ENCODE measurements at places on chromosomes 7 and 10. TPM values are rescaled to one million over a fixed set of nuclear protein-coding genes. Genes with fewer than 3 reads are reported as not detected.
A peak's percentile ranks its signal among the peaks of the same experiment; 100 is the strongest.

Gene OR2A42
- total RNA-seq: 0.14 TPM

Gene CYP3A7
- not detected for total RNA-seq

Gene MAGI2
- 17.9 TPM for total RNA-seq

Gene SPDYE2
- total RNA-seq: not detected

Gene CLRN3
- not detected for total RNA-seq

Gene HYAL4
- total RNA-seq: not detected

Gene GAD2
- total RNA-seq: not detected

Gene PPP1R17
- not detected for total RNA-seq

Gene SEMA3D
- total RNA-seq: 19.8 TPM

Gene GBX1
- total RNA-seq: not detected

Gene RHEB
- 119 TPM for total RNA-seq

GRCh38 chr7:33760834-33761233, 144.5 kb upstream of the BMPER start:
- no peak for DNase-seq

GRCh38 chr10:128149267-128150014, 23.2 kb upstream of the MKI67 start:
- DNase-seq: peak; percentile 76

DNA sequence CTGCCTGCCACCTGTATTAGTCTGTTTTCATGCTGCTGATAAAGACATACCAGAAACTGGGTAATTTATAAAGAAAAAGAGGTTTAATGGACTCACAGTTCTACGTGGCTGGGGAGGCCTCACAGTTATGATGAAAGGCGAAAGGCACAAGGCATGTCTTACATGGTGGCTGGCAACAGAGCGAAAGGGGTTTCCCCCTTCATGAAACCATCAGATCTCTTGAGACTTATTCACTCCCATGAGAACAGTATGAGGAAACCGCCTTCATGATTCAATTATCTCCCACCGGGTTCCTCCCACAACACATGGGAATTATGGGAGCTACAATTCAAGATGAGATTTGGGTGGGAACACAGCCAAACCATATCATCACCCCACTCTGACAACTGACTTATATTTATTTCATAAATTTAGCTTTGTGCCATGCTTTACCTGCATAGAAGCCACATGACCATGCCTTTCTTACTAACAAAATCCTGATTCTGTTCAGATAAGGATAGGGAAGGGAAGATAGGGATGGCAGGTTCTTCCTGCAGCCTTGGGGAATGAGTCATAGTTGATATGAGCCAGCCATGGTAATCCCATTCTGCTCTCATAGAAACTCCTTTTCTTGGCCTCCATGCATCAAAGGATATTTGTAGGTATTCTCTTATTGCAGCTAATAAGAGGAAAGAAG, 191.3 kb upstream of the AGK start:
- DNase-seq: no peak

DNA sequence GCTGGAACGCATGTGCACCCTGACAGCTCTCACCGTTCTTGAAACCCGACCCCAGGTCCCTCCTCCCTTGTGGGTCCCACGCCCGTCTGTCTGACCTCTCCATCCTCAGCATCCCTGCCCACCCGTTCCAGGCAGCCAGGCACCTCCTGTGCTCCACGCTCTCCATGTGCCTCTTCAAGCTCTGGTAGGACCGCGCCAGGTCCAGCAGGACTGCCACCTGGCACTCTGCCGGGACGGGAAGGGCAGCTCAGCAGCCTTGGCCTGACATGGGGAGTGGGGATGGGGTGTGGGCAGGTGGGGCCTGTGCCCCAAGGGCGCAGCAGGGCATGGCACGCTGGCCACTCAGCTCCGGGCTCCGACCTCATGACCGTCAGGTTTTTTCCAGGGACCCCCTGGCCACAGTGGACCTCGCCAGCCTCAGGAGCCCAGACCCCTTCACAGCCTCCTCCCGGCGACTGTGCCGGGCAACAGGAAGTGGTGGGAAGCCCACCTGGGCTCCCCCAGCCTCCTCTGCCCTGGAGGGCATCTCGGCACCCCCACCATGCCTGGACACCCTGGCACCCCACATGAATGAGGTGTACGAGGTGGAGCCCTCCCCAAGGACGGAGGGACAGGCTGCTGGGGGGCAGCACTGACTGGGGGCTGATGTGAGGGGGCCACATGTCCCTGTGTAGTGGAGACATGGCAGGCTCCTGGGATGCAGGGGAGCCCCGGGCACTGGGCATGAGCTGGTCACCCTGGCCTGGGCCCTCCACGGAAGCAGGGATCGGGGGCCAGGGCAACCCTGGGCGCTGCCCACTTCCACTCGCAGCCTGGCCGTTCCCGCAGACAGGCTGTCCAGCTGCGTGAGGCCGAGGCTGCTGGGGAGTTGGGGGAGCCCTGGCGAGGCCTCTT, 25.1 kb upstream of the NKX6-2 start:
- DNase-seq: peak; percentile 78

GRCh38 chr7:107048783-107049418, 4.4 kb downstream of the PRKAR2B start:
- DNase-seq: no peak

GRCh38 chr7:73612598-73613269, 11.6 kb downstream of the MLXIPL start:
- no peak for DNase-seq

DNA sequence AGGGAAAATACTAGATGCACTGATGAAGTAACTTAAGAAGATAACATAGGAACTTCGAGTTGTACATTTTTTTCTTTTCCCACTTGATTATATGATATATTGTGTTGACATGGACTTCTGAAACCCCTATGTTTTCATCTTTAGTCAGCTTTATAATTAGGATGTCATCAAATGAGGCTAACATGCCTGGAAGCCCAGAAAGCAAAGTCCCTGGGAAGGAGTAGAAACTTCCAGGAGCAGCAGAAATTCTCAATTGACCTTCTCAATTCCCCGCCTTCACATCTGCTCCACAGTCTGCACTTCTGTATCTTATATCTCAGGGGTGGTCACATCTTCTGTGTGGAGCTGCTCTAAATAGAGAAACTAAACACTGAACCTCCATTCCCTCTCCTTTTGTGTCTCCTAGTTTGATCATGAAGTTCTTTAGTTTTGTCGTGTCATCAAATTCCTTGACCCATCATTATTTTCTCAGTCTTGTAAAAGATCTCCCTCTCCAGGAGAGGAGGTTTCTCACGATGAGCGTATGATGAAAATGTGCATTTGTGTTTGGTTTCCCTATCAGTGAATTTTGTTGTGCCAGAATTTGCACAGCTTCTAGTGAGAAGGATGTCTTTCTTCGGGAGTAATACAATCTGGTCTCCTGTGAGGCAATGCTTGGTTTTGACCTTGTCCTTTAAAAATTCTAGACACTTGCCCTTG, 303.3 kb downstream of the SUGCT start:
- DNase-seq: no peak

GRCh38 chr10:17445400-17445998, 8.9 kb downstream of the ST8SIA6 start:
- no peak for DNase-seq

DNA sequence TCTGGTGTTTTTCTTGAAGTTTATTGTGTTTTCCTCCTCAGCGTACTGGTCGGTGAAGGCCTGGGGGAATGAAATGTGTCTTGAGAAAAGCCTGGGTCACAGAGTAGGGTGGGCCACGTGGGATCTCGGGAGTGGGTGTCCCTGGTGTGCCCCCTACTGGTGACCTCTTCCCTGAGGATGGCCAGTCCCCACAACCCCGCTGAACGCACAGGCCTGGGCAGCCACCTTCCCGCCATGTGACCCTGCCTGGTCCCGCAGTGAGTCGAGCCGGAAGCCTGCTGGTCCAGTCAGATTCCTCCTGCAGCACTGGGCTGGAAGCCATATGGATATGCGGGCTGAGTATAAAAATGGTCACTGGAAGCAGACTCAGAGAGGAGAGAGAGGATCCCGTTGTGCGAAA, 52.9 kb upstream of the GNA12 start:
- no peak for DNase-seq

DNA sequence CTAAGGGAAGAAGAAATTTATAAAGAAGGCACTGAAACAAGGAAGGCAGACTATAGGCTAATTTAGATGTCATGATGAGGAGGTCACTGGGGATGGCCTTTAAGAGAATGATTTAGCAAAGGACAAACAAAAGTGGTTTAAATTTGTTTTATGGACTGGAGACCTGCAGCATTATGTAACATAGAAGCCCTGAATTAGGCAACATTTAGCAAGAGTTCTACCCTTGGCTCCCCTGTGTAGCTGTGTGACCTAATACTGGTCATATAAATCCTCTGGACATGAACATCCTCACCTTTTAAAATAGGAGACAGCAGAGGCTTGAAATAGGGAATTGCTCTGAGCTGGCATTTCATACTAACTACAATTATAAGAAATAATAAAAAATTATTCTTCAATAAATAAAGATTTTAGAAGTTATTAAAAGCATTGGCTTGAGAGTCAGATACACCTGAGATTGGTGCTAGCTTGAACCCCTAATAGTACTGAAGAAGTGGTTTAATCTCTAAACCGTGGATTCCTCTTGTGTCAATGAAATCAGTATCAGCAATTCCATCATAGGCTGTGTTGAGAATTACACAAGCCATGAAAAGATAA, 48.9 kb downstream of the RNLS start:
- DNase-seq: no peak

DNA sequence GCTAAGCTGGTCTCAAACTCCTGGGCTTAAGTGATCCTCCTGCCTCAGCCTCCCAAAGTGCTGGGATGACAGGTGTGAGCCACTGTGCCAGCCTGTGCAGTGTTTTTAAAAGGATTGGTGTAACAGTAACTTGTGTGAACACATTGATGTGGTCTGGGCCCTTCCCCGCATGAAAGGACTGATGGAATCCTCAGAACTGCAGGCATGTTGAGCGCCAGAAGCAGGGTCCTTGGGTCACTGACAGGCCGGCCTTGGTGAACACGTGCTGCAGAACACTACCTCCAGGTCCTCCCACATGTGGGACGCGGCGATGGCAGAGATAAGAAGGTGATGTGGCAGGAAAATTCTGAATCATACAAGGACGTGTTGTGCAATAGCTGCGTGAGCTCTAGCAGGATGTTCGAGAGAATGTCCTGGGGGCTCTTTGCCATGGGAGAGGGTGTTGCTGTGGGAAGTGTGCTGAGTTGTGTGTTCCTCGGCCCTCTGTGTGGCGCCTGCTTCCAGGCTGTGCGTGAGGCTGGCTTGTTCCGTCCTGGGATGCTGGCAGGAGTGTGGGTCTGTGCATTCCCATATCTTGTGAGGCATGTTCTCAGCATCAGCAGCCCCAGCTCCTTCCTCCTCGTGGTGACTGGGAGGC, 68.2 kb downstream of the DNAJB6 start:
- DNase-seq: peak; percentile 80

DNA sequence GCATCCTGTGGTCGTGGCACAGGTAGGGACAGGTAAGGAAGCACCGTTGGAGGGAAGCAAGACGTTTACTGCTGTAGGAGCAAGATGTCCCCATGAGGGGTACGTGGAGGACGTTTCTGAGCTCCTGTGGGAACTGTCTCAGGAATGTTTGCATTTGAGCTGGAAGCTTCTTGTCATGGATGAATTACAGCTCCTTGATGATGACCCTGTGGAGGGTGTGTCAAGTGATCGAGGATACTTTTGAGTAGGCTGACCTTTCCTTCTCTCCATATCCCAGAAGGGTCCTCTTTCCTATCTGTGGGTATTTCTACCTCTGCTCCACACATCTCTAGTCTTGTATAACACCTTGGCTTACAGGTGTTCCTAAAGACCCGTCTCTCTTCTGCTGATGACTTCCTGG, 94.8 kb downstream of the PFKFB3 start:
- no peak for DNase-seq

- DNase-seq: no peak
Observed at GRCh38 chr10:48899781-48900180, 39.9 kb downstream of the LRRC18 start.

DNA sequence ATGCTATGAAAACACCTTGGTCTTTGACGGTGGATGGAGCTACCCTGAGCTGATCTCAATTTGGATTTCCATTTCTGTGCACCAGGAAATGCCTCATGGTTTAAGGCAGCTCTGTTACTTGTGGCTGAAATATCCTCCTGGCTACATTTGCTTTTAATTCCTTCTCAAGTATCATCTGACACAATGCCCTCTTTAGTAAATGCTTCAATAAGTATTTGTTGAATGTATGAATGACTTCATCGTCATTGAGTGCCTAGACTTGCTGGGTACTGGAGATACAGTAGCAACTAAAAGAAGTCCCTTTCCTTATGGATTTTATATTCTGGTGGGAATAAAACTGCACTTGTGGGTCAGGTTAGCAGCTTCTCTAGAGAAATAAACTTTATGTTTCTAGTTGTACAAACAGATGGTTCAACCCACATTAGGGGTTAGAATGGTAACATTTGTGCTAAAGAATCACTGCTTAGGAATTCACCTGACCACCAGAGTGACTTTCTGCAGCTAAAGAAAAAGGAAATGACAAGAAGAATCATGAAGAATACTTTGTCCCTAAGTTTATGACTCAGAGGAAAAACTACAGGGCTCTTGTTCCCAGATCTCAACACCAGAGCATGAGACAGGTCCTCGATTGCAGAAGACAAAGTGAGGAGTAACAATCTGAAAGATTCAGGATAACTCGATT, 21.8 kb upstream of the SMNDC1 start:
- DNase-seq: no peak

- no peak for DNase-seq
Observed at GRCh38 chr7:29921404-29922010, 68.1 kb downstream of the SCRN1 start.

GRCh38 chr10:69828144-69828870, 26.6 kb downstream of the COL13A1 start:
- no peak for DNase-seq

GRCh38 chr10:57741751-57742150, 525.9 kb downstream of the IPMK start:
- no peak for DNase-seq

- peak; percentile 84 for DNase-seq
Observed at GRCh38 chr7:116500078-116500853, 728 bp downstream of the CAV2 start.

GRCh38 chr10:127135844-127136577, 60.4 kb downstream of the INSYN2A start:
- DNase-seq: no peak

DNA sequence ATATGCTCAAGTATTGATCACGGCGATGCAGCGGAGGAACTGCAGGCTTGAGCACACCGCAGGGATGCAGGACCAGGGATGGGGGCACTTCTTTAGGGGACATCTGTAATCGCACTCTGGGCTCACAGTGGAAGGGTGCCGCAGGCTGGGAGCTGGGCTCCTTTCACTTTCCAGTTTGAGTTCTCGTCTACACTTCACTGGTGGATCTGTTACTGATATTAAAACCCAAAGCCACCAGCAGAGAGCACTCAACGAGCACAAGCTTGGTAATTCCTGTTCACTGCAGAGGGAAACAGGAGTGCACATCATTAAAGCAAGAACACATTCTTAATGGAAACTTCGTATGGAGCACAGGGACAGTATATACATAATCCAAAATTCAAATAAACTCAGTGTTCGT, 91.3 kb downstream of the PARD3 start:
- no peak for DNase-seq

GRCh38 chr7:36119005-36119706, 33.9 kb upstream of the EEPD1 start:
- no peak for DNase-seq

- DNase-seq: no peak
Observed at GRCh38 chr10:74589851-74590250, 236.5 kb upstream of the KAT6B start.

GRCh38 chr7:55438757-55439525, 73.8 kb downstream of the LANCL2 start:
- DNase-seq: no peak

GRCh38 chr10:3980144-3980543, 195.1 kb upstream of the KLF6 start:
- no peak for DNase-seq

- DNase-seq: no peak
Observed at GRCh38 chr10:48554656-48555055, 50.2 kb downstream of the ARHGAP22 start.

Data from posterior vena cava (tissue), 2 donors.